ENCODE measurements at places on chromosomes 13 and 19.
A peak's percentile ranks its signal among the peaks of the same experiment; 100 is the strongest.

- no peak for DNase-seq
These were observed 428.1 kb upstream of the DACH1 start for GRCh38 chr13:72295153-72295552.

DNA sequence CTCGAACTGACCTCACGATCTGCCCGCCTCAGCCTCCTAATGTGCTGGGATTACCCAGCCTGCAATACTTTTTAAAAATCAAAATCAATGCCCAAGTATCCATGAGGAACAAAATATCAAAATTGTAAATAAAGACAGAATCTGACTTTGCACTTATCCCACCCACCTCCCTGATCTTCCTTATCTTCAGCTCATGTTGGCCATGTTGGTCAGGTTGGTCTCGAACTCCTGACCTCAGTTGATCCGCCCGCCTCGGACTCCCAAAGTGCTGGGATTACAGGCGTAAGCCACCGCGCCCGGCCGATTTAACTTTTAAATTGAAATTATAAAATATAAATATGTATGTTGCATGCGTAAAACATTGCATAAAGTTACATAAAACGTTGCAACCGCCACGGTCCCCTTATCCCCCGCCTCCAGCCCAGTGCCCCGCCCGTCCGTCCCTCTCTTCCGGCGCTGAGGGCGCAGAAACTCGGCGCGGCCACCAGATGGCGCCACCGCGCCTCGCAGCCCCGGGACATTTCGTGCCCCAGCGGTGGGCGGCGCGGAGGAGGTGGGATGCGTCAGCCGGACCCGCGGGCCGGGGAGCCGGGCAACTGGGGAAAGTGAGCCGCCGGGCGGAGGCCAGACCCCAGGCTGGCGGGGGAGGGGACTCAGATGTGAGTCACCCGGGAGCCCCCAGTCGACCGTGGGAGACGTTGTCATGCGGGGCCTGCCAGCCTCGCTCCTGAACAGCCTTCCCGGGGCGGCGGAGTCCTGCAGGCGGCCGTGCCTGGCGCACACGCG, 1.5 kb upstream of the GADD45B start:
- DNase-seq, result peak; percentile 91

GRCh38 chr19:34416021-34416545, 11.9 kb downstream of the PDCD2L start:
- no peak for DNase-seq

DNA sequence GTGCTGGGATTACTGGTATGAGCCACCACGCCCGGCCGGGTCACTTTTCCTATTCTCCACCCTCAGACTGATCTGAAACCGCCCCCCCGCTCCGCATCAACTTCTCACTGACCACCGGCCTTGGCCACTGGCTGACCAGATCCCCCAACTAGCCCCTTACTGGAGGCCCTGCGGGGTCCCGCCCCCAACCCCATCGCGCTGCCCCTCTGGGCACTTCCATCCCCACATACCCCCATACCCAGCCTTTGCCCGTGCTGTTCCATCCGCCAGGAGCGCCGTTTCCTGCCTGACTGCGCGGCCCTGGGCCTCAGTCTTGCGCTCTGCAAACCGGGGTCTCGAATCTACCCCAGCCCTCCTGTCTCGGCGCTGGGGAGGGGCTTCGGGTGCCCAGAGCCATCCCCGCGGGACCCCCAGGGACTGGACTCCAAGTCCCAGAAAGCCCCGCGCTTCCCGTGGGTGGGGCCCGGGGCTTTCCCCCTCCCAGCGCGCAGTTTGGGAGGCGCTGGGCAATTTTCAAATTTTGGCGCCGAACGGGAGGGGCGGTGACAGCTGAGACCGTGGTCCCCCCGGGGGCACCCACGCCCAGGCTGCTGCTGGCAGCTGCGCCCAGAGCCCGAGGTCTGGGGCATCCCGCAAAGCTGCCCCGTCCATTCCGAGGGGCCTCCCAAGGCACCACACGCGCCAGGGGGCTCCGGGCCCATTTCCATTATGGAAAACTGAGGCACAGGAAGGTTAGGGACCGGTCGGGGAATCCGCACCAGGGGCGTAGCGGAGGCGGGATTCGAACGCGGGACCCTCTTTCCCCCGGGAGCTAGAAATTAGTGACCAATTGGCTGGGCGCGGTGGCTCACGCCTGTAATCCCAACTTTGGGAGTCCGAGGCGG, 5.2 kb upstream of the LMNB2 start:
- DNase-seq, result peak; percentile 65

GRCh38 chr13:73364736-73365135, 305.9 kb downstream of the KLF5 start:
- no peak for DNase-seq

- no peak for DNase-seq
These were observed 91.2 kb downstream of the ZNF254 start for GRCh38 chr19:24178207-24178606.

- DNase-seq, result no peak
These were observed 16.0 kb downstream of the CSNK1G2 start for GRCh38 chr19:1956868-1957492.

DNA sequence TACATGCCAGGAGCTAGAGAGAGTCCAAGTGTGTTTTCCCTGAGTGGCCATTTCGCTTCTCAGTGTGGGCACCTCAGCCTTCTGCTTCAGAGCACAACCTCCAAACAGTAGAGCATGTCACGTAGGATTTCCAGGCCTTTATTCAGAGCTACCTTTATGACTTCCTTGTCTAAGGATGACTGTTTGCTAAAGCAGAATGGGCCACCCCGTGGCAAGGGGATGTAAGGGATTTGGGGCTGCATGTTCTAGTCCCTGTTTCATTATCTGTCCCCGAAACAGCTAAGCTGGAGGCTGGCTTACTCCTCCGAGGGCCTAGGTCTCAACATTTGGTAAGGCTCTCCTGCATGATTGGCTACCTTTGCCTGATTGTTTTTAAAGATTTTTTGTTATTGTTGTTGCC, 6.0 kb downstream of the RNASEH2B start:
- peak; percentile 68 for DNase-seq

GRCh38 chr19:22901431-22902130, 69.5 kb downstream of the ZNF723 start:
- DNase-seq, result no peak

DNA sequence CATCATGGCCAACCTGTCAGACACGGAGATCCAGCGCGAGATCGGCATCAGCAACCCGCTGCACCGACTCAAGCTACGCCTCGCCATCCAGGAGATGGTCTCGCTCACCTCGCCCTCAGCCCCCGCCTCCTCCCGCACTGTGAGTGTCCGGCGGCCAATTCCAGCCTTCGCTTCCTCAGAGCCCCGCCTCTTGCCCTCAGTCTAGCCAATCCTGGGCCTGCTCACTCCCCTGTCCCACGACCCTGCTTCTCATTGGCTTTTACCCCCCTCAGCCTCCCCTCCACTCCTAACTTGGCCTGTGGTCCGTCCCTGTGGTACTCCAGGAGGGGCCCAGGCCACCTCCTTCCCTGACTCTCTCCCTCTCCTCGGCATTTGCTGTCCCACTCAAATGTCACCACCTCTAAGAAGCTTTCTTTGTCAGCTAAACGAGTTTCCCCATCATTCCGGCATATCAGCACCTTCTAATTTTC, 12.3 kb downstream of the HRC start:
- DNase-seq, result peak; percentile 94

- no peak for DNase-seq
These were observed 2.2 kb upstream of the RAB11B start for GRCh38 chr19:8387688-8388611.
